ENCODE measurements at places on chromosomes 2 and 18.

- no peak for DNase-seq
Measured at GRCh38 chr18:8124232-8125146, 484.7 kb upstream of the RAB12 start.

GRCh38 chr2:37872192-37872750 is 52.8 kb upstream of the RMDN2 start:
- no peak for DNase-seq

DNA sequence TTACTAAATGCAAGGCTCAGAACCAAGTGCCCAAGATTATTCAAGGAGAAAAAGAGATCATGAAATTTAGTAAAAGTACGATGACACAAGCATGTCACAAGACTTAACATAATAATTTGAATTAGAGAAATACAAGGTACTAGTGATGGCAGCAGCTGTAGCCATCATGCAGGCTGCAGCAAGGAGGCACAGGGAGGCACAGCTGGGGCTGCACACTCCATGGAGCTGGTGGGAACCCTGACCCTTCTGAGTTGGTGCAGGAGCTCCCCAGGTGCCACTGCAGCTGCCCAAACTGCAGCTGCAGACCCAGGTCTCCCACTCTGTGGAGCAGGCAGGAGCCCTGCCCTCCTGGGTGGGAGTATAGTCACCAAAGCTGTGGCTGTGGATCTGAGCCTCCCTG is 46.0 kb downstream of the COL3A1 start:
- no peak for DNase-seq

DNA sequence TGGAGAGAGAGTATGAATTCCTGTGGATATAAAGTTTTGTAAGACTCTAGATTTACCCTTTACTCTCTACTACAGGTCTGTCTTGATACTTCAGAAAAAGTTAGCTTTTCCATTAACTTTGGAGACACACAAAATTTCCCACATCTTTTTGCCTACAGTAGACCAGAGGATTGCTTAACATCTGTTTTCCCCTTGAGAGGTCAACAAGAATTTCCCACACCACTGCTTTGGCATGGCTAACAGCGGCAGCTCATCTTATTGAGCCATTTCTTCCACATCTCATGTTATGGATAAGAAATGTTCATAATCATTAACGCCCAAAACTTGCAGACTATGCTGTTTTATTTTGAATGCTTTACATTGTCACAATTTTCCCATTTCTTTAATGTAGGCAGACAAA is 273.6 kb upstream of the RGPD4 start:
- DNase-seq, result no peak

GRCh38 chr2:181004647-181005325 is 24.4 kb downstream of the UBE2E3 start:
- DNase-seq, result no peak

GRCh38 chr2:70496819-70497218 is 56.8 kb downstream of the TGFA start:
- no peak for DNase-seq

DNA sequence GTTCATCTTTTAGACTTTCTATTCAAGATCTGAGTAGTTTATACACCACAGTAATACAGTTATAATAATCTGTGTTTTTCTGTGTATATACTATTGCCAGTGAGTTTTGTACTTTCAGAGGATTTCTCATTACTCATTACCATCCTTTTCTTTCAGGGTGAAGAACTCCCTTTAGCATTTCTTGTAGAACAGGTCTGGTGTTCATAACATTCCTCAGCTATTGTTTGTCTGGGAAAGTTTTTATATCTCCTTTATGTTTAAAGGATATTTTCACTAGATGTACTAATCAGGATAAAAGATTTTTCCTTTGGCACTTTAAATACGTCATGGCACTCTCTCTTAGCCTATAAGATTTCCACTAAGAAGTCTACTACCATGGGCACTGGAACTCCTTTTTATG is 705.5 kb downstream of the SLC4A3 start:
- no peak for DNase-seq

GRCh38 chr18:76496194-76496890 is 1.3 kb upstream of the ZNF516 start:
- peak; percentile 70 for DNase-seq

- no peak for DNase-seq
Measured at GRCh38 chr2:43986600-43986999, 9.2 kb downstream of the LRPPRC start.

DNA sequence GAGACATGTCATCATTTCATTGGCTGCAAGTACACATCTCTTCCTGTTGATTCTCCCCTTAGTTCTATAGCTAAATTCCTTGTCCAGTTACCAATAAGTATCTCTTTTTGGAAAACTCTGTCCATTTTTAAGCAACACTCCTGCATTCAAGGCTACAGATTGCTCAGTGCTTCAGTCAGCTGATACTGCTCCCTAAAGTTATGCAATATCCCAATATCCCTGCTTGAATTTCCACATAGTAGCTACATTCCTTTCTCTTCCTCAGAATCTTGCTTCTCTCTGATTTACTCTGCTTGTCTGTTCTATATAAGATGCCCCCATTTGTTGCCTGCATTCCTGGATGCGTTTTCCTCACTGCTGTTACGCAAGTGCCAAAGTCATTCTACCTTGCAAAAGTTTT is 109.8 kb downstream of the PARD3B start:
- DNase-seq, result no peak

GRCh38 chr18:76837071-76837470 is 14.7 kb downstream of the ZNF236 start:
- no peak for DNase-seq
